ENCODE measurements at places on chromosomes 1 and 21.

GRCh38 chr1:154970631-154971340 lies at the start of gene SHC1:
SHC1 (minus strand) TSS chr1:154970747; CDS start chr1:154970526, 221 bp downstream.
- peak; percentile 90 for DNase-seq

GRCh38 chr1:68506386-68506785 lies 9.5 kb upstream of the DEPDC1 start:
- no peak for DNase-seq

DNA sequence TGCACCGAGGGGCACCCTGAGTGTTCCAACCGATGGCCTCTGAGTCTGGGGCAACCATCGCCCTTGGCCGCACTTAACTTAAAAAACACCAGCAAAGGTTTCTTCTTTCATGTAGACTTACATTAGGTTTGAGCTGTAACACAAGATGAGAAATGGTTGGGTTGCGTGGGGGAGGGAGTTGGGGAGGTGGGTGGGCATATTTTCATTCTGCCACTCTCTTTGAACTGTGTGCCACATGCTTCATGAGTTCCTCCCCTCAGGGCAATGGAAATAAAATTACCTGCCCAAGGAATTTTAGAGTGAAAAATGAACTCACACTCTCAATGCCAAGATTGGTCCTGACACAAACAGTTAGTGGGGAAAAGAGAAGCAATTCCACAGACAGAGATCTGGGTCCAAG lies 430.1 kb upstream of the USP24 start:
- DNase-seq, result no peak

GRCh38 chr1:180581635-180582039 lies 22.9 kb downstream of the OVAAL start:
- DNase-seq, result no peak

GRCh38 chr1:229156872-229157271 lies 114.0 kb upstream of the RAB4A start:
- DNase-seq, result no peak

GRCh38 chr1:219883400-219884332 lies 44.7 kb downstream of the SLC30A10 start:
- no peak for DNase-seq

DNA sequence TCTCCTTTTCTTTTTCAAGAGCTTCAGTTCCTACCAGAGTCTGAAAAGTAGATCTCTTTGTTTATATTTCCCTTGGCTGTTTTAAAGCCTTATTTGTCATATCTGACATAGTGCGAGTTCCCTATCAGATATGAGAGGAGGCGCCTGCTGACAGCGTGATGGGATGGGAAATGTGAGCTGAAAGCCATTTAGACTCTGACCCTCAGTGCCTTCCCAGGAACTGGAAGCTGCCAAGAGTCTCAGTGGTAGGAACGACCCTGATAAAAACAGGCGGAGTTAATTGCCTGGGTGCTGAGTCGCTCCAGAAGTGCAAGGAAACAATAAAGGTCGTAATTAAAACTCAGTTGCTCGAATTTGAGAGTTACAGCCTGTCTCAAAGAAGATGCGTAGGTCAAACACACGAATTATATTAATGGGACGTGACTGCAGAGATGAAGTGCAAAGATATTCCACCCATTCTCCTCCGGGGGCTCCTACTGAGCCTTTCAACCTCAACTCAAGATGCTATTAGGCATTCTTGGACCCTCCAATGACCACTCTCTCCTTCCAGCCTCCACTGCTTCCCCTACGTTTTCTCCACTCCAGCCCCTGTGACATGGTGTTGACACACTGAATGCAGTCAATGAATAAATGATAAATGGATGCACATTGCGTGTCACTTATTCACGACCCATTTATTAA lies 84.6 kb downstream of the KAZN start:
- no peak for DNase-seq

GRCh38 chr1:202367271-202367670 lies 18.8 kb downstream of the PPP1R12B start:
- no peak for DNase-seq

- DNase-seq, result no peak
Observed at GRCh38 chr1:155598842-155599331, 11.1 kb upstream of the MSTO1 start.

DNA sequence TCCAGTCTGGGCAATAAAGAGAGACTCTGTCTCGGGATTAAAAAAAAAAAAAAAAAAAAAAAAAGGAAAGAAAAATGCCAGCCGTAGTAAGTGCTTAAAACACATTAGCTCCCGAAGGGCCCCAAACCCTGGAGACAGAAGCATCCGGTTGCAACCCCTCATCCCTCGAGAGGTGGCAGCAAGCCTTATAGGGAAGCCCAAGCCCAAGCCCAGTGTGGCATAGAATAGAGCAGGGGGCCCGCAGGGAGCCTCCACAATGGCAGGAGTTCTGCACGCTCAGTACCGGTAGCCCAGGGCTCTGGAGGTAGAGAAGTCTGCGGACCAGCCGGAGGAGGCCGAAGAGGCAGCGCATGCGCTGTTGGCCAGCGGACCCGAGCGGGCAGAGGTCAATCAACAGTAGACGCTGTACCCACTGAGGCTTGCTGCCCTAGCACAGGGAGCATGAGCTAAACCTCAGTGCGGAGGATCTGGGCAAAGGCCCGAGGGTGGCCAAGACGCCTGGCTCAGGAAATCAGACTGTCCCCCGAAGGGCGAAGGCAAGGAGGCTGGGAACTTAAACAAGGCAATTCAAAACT lies 34.1 kb upstream of the C1orf198 start:
- no peak for DNase-seq

- DNase-seq, result no peak
Observed at GRCh38 chr1:184299796-184300195, 87.0 kb upstream of the C1orf21 start.

DNA sequence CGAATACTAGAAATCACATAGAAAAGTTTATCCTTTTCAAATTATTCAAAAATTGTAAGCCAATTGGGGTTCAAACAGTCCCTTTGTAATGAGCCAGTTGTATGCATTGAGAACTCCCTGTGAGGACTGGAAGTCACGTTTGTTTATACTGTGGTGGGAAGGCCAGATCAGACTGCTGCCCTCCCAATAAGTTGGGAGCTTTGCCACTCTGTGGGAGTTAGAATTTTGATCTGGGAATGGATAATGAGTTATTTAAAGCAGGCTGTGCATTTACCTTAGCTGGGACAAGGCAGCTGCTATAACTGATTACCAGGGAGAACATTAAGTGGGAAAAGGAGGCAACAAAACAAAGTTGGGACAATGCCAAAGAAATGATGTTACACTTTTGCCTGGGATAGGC lies 178.8 kb downstream of the SDCCAG8 start:
- no peak for DNase-seq

- DNase-seq, result no peak
Observed at GRCh38 chr1:42003433-42003832, 84.7 kb upstream of the HIVEP3 start.

- no peak for DNase-seq
Observed at GRCh38 chr1:86687595-86687994, 16.8 kb upstream of the SH3GLB1 start.
